Smooth muscle cell of bladder (primary cell): ENCODE measurements at places on chromosomes 12 and 14. TPM values are rescaled to one million over a fixed set of nuclear protein-coding genes. Genes with fewer than 3 reads are reported as not detected.

The SIX1 gene
- 1.8 and 2.8 TPM in 2 replicates for total RNA-seq

The TC2N gene
- 0.28 and 0.65 TPM in 2 replicates for total RNA-seq

The TMTC1 gene
- 83.5 and 88.6 TPM in 2 replicates for total RNA-seq

The KRT74 gene
- total RNA-seq: not detected in 2 replicates

The RNF212B gene
- total RNA-seq: not detected in 2 replicates

The CCDC177 gene
- under 0.01 TPM in 2 replicates for total RNA-seq

The MYO1H gene
- total RNA-seq: 0.14 TPM in 1 of 2 replicates, not detected in the other

The C14orf132 gene
- total RNA-seq: 13.5 and 13.7 TPM in 2 replicates

The ANKRD33 gene
- total RNA-seq: 0.09 TPM in 1 of 2 replicates, not detected in the other

The GPR65 gene
- total RNA-seq: under 0.01 and 0.28 TPM in 2 replicates

The ASIC1 gene
- 2.1 and 4.6 TPM in 2 replicates for total RNA-seq

The SCNN1A gene
- under 0.01 and 0.37 TPM in 2 replicates for total RNA-seq

The SLC24A4 gene
- total RNA-seq: not detected in 2 replicates

The RNASE4 gene
- total RNA-seq: 14.4 and 29.1 TPM in 2 replicates

The VRTN gene
- total RNA-seq: not detected in 2 replicates

The CYP27B1 gene
- total RNA-seq: 0.14 and 0.28 TPM in 2 replicates

The FIGNL2 gene
- under 0.01 TPM in 1 of 2 replicates, not detected in the other for total RNA-seq

The DBX2 gene
- not detected in 2 replicates for total RNA-seq

The EPS8 gene
- total RNA-seq: 87.8 and 93.8 TPM in 2 replicates

The DIO3 gene
- total RNA-seq: under 0.01 and 0.09 TPM in 2 replicates

The CCDC77 gene
- total RNA-seq: 4.3 and 4.9 TPM in 2 replicates

The CIT gene
- total RNA-seq: 2.8 and 5.1 TPM in 2 replicates
